Calu3 (cell line): ENCODE measurements at places on chromosomes 7 and 10. TPM values are rescaled to one million over a fixed set of nuclear protein-coding genes. Genes with fewer than 3 reads are reported as not detected.

DNA sequence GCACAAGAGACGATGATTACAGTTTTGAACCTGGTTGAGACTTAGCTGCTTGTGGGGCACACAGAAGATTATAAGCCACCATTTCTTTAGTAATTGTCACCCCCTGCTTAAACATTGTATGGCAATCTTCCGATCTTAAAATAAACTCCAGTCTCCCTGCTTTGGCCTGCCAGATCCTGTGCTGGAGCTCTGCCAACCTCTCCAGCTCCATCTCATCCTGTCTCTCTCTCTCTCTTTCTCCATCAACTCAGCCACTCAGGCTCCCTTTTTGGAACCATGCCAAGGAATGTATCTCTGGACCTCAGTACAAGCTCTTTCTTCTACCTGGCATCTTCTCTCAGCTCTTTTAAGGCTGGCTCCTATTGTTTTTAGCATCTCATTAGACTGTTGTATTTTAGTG, 1053.2 kb downstream of the REEP3 start:
- no peak for DNase-seq
- no peak overlapping the region for H3K27ac ChIP-seq
- H3K4me1 ChIP-seq, result peaks cover 13% of the 10 kb centered on the region
- H3K36me3 ChIP-seq, result no peaks in the 10 kb centered on the region
- no peak overlapping the region for H3K4me3 ChIP-seq

- no peaks in the 10 kb centered on the region for H3K36me3 ChIP-seq
- no peak overlapping the region for H3K4me3 ChIP-seq
- no peaks in the 10 kb centered on the region for H3K4me1 ChIP-seq
These were observed 28.1 kb upstream of the KNDC1 start for GRCh38 chr10:133131734-133132472.

DNA sequence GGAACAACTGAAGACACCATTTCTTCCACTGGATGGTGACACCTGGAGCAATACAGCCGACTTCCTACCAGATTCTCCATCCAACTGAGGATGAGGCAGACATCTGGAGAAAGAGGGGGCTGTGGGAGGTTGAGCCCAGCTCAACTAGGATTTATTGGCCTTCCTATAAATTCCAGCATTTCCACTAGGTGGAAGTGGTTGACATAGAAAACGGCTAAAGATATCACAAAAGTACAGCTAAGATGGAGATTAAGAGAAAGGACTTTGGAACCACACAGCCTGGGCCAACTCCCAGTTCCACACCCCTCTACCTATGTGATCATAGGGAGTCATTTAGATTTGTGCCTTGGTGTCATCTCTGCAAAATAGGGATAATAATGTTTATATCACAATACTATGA, 61.3 kb upstream of the CAV2 start:
- H3K4me1 ChIP-seq, result peaks cover 45% of the 10 kb centered on the region
- H3K27ac ChIP-seq, result no peak overlapping the region
- no peak overlapping the region for H3K4me3 ChIP-seq
- peaks cover 11% of the 10 kb centered on the region for H3K36me3 ChIP-seq

The BCL7B gene
- 37.8 and 44.6 TPM in 2 replicates for total RNA-seq

The MRPS16 gene
- 125 and 126 TPM in 2 replicates for total RNA-seq

The TRIM4 gene
- 15.9 and 16.9 TPM in 2 replicates for total RNA-seq

The TMEM130 gene
- not detected in 2 replicates for total RNA-seq

The HECW1 gene
- 0.17 and 0.33 TPM in 2 replicates for total RNA-seq
